ENCODE measurements at places on chromosomes 6 and 20.

DNA sequence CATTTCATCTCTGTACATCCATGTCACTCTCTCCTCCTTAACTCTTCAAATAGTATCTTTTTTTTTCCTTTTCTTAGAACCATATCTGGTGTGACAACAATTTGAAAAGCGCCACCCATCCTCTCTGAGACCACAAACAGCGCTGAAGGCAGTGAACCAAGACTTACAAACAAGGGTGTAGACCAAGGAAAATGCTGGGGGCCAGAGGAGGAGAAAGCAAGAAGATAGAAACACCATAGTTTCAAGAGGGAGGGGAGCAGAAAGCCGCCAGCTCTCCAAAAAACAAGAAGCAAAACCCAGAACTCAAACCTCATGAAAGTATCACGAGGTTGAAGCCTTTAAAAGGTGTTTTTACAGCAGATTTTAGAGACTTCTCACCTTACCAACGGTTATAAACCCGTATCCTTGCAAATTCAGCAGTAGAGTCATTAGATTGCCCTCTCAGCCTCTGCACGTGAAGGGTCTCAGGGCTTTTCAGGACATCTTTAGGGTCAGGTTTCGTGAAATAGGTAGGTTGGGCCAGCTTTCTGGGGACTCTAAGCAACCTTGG is 13.3 kb upstream of the RIPOR2 start:
- DNase-seq: no peak

DNA sequence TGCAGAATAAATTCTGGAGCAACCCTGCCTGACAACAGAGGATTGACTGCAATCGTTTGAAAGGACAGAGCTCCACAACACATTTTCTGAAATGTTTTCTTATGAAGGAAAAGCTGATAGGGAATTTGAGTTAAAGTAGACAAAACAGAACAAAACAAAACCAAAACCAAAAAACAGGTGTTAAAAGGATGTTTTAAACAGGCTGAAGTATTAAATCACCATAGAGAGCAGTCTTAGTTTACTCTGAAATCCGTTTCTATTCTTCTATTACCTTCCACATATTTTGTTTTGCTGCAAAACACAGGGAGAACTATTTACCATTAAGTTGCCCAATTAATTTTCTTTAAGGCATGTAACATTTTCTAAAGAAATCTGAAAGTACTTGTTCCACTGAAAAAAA is 93.4 kb upstream of the MLIP start:
- no peak for DNase-seq

- DNase-seq: peak; percentile 45
Observed at GRCh38 chr6:26103141-26103769, 16.0 kb downstream of the HFE start.

GRCh38 chr6:45521226-45521625 is 143.5 kb upstream of the SUPT3H start:
- DNase-seq: no peak

GRCh38 chr20:55792049-55792448 is 213.3 kb downstream of the CBLN4 start:
- DNase-seq: no peak

GRCh38 chr6:9789201-9789600 is 625.7 kb downstream of the TFAP2A start:
- peak; percentile 79 for DNase-seq

Data from Daoy (cell line).